ENCODE measurements at places on chromosomes 4 and X.
A peak's percentile ranks its signal among the peaks of the same experiment; 100 is the strongest.

- DNase-seq = no peak
These were observed 12.7 kb downstream of the PRSS12 start for GRCh38 chr4:118340109-118340508.

- DNase-seq = peak; percentile 12
These were observed 153.6 kb upstream of the INTU start for GRCh38 chr4:127479031-127479622.

- no peak for DNase-seq
These were observed 31.3 kb upstream of the TFDP3 start for GRCh38 chrX:133249266-133250058.

DNA sequence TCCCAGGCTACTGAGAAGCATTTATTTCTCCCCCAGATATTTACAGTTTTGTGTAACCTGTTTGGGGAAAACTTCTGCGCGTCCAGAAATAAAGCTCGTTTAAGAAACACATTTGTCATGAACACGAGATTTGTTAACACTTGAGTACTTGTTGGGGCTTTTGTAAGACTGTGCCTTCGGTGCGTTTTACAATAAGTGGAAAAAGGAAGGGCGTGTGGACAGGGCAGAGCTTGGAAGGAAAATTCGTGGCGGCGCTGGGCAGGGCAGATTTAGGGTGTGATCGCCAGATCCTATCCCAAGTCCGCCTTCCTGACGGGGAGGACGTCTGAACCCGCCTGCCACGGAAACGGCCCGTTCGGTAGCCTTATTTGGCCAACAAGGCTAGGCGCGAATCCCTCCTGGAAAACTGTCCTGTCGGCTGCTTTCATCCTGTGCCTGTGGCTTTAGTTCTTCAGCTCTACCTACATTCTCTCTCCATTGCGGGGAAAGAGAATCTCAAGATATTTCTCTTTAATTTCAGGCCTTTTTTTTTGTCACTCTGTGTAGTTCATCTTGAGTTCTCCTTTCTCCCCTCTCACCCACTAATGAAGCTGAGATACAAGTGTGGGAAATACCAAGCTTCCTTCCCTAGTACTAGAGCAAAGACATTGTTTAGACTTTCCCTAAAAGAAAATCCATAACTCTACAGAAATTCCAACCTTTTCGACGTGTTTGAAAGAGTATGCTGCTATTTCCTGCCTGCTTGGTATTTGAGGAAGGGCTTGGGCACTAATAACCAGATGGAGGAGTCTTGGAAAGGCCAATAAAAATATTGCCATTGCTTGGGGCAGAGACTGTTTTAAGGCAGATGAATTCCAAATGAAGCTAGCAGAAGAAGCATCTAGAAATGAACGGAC lies 982 bp downstream of the PDLIM5 start:
- DNase-seq = no peak

- no peak for DNase-seq
These were observed 138.3 kb downstream of the PDE5A start for GRCh38 chr4:119490335-119490734.

DNA sequence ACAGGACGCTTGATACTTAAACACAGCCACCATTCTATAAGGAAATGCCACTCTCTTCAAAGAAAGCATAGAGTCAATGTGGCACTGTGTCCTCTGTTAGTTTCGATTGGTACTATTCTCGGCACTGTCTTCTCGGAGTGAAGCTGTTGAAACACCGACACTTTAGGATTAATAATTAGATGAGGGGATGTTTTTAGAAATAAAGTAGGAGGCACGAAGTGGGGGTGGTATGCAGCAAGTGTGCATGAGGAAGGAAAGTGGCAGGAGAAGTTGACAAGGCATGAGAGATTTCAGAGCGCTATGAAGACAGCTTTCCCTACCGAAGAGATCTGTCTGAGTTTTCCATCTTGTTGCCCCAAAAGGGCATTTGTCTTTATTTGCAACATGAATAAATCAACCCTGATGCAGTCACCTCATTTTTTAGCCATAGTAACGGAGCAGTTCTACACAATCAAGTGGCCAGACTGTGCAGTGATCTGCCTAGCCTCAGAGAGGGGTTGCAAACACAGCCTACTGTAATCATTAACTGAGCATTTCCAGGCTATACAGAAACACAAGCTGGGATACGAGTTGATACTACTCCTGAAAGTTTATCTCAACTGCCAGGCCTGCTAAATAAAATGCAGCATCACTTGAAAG lies 8.3 kb downstream of the GPRIN3 start:
- DNase-seq = no peak

GRCh38 chrX:22057667-22058066 lies 25.5 kb downstream of the PHEX start:
- DNase-seq = no peak

DNA sequence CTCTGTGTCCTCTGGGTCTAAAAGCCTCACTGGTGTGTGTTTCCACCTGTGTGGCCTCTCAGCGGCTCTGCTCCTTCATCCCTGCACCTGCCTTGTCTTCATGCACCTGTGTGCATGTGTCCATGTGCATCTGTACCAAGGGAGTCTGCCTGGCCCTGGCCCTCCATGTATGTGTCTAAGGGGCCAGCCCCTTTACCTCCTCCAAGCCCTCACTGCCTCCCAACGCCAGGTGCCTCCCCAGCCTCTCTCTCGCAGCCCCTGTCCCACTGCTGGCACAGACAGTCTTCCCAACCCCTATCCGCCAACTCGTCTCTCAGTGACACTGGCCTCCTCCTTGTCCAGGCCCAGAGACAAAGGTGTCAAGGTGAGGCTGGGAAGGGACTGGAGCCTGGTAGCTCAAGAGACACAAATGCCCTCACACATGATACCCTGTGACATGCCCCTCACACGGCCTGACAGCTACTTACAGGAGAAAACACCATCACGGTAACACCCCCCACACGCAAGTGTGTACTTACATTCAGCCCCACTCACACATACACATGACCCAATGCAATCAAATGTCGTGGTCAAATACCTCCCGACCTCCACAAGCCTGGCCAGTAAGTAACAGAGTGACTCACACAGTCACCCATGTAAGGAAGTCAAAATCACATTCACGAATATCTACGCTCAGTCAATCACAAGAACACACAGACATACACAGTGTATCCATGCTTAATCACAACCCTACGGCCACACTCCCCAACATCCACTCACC lies 11.4 kb downstream of the L1CAM start:
- DNase-seq = no peak

GRCh38 chr4:96052827-96053226 lies 212.9 kb downstream of the PDHA2 start:
- no peak for DNase-seq

DNA sequence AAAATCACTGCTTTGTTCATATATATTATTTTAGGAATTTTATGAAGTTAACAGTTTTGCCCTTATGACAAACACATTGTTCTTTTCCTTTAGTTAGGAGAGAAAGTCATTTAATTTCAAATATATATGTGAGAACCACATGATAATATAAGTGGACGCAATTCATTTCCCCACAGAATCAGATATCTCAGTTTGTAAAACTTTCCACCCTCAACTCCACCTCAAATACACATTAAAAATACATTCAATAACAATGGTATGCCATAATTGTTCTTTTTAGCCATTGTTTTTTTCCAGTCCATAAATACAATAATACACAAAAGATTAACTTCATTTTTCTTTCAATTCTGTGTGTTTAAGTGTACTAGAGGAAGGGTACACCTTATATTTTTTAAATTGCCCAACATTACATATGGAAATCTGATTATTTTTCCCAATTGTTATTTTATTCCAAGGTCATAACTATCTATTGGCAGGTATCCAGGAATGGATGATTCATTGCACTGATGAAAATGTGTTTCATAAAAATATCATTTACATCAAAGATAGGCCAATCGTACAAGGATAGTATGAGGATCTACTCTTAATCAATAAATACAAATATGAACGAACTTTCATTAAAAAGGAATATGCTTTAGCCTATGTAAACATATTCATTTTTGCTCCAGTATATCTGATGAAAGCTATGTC lies 125.0 kb downstream of the PPP3CA start:
- DNase-seq = no peak

DNA sequence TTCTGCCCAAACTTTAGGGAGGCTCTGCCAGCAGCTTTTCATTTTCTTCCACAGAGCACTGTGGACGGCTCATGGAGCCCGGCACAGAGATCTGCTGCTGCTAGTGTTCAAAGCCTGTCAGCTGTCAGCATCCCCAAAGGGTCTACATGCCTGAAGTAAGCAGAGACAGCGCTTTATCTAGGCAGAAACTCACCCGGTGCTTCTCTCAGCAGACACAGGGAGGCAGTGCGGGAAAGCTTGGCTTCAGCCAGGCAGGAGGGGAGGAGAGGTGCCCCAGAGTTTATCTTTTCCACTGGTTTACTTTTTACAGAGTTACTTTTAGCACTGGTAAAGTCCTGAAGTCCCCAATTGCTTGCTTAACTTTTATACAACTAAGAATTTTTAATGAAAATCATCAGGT lies 339.3 kb downstream of the NKX6-1 start:
- no peak for DNase-seq

DNA sequence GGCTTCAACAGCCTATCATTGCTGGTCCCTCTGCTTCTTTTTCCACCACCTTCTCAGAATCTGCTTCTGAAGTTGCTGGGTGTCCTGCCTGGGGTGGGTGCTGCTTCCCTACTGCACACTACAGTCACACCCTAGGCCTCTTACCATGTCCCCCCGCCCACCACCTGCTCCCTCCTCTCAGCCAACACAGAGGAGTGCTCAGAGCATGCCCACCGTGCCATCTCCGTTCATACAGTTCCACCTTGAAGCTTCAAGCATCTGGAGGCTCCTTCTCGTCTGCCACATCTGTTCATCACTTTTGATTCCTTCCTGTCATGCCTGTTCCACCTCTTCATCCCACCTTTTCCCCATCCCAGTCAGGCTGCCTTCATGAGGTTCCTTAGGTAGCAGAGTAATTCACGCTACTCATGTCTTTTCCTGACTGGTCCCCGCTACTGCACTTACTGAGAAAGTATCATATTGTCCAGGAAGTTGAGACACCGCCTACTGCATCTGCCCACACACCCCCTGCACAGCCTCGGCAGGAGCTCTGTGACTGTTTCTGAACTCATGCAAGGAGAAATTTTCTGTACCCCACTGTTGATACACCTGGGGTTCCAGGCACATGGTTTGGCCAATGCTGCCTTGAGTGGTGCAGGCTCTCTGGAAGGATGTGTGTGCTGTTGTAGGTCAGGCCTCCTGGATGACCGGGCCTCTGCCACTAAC lies 39.5 kb downstream of the HADH start:
- DNase-seq = no peak

DNA sequence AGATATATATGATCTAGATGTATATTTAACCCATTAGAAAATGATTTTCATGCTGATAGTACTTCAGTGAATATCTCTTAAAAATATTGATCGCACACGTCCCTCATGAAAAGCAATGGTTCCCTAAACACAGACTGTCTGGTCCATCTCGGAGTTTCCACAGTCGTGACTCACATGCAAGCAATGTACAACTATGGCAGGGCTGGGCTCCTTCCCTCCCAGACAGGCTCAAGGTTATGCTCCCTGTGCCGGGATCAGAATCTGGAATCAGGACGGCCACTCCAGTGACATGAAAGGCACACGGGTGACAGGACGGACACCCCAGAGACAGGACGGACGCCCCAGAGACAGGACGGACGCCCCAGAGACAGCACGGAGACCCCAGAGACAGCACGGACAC lies 40.2 kb upstream of the PPP2R3B start:
- DNase-seq = no peak

DNA sequence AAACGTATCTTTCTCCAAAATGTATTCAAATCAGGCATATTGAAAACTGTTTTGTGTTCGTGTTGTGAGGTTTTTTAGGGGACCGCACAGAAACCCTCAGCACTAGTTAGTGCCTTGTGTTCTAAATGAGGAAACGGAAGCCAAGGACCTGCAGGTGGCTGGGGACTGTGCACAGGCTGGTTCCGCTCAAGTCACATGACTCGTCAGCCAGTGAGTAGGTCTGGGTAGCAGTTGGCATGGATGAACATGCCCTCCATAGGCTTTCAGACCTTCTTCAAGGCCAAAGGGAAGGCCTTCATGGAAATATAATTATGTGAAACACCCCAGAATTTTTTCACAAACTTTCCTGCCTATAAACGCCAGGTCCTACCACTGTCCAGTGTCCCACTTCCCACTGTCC lies 1.3 kb upstream of the F11 start:
- DNase-seq = no peak

All from NCI-H1092 (cell line).